ENCODE measurements at places on chromosomes 5 and 9.

DNA sequence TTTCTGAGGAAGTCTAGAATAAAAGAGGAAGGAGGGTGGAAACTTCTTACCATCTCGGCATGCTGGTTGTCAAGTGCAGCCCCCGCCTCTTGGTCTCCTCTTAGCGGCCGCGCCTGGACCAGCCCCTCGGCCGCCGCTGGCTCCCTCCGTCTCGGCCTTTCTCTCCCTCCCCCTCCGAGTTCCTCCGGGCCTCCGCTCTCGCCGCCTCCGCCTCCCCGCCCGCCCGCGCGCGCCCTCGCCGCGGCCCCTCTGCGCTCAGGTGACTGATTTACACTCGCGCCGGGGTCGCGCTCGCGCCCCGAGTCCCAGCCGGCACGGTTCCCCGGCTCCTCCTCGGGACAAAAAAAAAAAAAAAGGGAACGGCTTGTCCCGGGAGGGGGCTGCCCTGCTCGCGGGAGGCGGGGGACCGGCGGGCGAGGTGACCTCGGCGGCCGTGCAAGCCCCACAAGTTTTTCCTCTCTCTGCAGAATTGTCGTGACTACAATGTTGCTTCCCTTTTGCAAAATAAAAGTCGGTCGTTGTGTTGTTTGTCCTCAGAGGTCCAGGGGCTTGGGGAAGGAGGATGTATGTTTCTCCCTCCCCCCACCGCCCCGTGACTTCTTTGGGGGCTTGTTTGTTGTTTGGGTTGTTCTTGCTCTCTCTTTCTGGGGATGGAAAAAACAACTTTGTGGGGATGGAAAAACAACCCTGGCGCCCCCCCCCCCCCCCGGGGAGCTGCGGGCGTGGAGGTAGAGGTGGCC is at the start of gene BNC2:
Gene BNC2, minus strand, starts transcription at position 75 of the 740 bp plus-strand sequence. Its CDS starts 22 bp downstream, at position 53.
- DNase-seq: no peak

GRCh38 chr9:124454296-124454695 is 4.0 kb downstream of the ADGRD2 start:
- no peak for DNase-seq

GRCh38 chr5:31463351-31463750 is 68.5 kb downstream of the DROSHA start:
- DNase-seq: no peak

DNA sequence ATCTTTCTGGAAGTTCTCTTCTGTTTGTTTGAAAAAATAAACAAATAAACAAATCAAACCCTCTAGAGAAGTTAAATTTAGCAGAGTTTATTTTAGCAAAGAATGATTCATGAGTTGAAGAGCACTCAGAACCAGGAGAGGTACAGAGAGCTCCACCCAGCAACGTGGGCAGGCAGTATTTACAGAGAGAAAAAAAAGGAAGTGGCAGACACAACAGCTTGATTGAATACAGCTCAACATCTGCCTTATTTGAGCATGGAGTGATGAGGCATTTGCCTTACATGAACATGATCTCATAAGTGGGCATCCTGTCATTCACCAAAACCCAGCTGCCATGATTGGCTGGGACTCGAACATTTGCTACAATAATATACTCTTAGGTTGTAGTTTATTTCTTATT is 381.6 kb upstream of the ADAMTS16 start:
- no peak for DNase-seq
